ENCODE measurements at places on chromosomes 4 and X.

GRCh38 chr4:140135529-140136088 is 18.4 kb downstream of the MAML3 start:
- DNase-seq: no peak

DNA sequence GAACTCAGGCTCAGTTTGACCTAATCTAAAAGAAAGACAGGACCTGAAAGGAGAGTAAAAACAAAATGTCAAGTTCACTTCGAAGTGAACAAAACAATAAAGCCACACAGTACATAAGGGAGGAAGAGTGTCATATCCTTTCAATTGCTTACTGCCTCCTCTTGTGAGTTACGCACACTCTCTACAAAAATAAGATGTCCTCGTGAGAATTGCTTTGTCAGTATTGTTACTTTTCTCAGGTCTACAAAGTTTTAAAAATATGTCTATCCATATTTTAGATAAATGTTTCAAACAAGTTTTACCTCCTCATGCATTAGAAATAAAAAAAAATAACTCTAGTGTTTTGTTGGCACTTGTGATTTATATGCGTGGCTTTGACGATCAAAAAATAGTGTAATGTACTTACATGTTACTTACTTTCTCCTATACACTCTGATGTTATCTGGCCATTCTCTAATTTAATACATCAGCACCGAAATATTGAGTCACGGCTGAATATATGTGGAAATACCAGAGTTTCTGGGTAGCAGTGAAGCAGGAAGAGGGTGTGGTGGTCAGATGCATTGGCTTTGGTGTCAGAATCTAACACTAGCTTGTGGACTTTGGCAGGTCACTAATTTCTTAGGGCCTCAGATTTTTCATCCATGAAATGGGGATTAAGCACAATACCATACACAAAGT is 8.1 kb upstream of the MRPL1 start:
- DNase-seq: no peak

- no peak for DNase-seq
Measured at GRCh38 chr4:141046255-141046654, 87.0 kb downstream of the RNF150 start.

DNA sequence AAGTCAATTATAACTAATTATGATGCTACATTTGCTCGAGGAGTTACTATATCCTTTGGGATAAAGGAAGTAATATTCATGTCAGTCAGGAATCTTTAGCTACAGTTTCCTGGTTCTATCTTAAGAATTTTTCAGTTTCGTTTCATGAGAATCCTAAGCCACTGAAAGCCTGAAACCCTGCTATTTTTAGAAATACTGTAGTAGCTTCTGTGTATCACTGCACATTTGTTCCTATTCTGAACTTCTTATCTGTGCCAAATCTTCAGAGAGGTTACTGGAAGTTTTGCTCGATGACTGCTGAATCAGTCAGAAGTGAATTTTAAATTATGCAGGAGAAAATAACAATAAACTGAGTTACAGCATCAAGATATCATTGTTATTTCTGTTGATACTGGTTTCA is 249.2 kb downstream of the TENM3 start:
- DNase-seq: no peak
